Choroid plexus epithelial cell (primary cell): ENCODE measurements at places on chromosomes 12 and 14.

- no peak for DNase-seq
Measured at GRCh38 chr14:61652526-61653262, 42.6 kb upstream of the HIF1A start.

GRCh38 chr14:25843481-25844470 lies 754.1 kb downstream of the NOVA1 start:
- no peak for DNase-seq

- DNase-seq: no peak
Measured at GRCh38 chr12:54417712-54418440, 1.2 kb downstream of the ITGA5 start.

DNA sequence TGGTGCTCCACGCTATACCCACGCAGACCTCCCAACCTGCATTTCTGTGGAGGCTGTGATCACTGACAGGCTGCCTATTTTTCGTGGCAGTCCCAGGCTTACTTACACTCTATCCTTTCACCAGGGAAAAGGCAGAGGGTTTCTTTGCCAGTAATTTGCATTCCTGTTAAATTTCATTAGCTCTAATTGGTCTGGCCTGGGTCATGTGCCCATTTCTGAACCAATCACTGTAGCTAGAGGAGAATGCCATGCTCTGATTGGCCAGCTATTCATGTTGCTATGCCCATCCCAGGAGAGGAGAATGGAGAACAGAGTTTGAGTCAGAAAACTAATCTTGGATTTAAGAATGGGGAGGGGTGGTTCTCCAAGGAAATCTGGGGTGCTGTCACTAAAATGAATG lies 43.2 kb upstream of the TUNAR start:
- DNase-seq: no peak

DNA sequence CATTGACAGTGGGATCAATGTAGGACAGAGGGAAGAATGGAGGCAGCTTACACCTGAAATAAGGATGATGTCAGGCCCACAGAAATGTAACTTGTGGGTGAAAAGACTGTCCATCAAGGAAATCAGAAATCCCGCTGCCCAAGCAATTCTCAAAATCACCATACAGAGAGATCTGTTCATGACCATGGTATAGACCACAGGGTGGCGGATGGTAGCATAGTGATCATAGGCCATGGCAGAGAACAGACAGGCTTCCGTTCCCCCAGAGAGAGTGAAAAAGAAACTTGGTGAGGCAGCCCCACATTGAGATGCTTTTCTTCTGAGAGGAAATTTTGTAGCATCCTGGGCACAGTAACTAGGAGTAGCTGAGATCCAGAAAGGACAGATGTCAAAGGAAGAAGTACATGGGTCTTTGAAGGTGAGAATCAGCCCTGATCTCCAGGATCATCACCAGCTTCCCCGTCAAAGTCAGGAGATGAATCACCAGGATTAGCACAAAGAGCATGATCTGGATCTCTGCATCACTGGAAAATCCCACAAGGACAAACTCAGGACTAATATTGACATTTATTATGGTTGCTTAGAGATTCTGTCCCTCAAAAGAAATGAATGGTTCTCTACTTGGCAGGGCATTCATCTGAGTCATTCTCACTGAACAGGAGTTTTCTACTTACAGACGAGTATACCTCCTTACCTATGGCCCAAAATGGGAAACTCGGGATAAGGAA lies 5.5 kb upstream of the ZNF641 start:
- DNase-seq: no peak

GRCh38 chr12:79298506-79298905 lies 392.3 kb downstream of the PAWR start:
- peak; percentile 38 for DNase-seq

DNA sequence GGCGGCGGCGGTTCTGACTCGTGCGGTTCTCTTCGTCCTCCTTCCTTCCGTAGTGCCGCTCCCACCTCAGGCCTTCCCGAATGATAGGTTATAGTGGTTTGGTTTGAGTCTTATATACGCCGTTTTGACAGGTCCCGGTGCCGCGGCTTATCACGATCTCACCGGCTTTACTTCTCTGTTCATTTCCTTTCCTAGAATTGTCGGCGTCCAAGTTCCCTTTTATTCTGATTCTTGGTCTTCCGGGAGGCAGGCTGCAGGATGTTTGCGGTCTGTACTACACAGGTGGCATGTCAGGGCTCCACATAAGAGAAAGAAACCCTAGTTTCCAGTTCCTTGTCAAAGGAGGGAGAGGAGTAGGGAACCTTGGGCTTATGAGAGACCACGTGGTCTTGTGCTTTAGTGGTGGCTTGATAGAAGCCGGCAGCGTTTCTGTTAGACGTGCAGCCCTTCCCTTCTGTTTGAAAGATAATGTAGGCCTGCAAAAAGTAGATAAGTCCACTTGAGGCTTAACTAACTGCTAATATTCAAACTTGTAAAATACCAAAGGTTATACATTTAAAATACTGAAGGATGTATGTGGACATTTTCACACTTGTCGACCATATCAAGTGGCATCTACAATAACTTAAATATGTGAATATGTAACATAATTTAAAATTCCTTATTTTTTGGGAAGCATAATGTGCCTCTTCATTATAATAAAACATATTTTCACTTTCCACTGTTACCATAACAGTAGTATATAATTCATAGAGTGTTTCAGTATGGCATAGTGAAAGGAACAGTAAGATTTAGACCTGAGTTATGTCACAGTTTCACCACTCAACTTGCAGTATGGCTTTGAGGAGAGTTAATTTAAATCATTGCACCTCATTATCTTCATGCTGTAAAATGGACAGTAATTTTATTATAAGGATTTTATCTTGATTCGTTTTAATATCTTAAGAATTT lies 804 bp downstream of the USP15 start:
- peak; percentile 63 for DNase-seq

- no peak for DNase-seq
Measured at GRCh38 chr12:123749355-123749754, 12.7 kb upstream of the DNAH10 start.

GRCh38 chr14:75399843-75400775 lies 27.7 kb upstream of the JDP2 start:
- DNase-seq: no peak
